Thoracic aorta (tissue), 2 donors: ENCODE measurements at places on chromosomes 2 and 18. TPM values are rescaled to one million over a fixed set of nuclear protein-coding genes. Genes with fewer than 3 reads are reported as not detected.

Gene SLC35F6
- 44.5 TPM for total RNA-seq

DNA sequence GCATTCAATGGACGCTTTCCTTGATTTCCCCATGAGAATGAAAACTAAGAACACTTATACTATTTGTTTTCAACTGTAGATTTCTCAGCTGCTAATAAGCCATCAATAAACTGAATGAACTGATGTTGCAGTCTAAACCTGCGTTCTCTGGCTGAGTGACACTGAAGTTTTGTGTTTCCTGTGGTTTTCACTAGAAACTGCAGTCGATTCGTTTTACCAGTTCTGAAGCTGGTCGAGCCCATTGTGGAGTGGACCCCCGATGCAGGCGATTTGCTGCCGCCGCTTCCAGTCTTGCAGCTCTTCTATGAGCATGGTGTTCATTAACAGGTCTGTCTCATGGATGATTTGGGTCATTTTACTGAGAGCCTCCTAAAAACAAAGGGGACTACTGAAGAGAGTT, 50.6 kb upstream of the STAT1 start:
- no peak for DNase-seq

GRCh38 chr18:38367473-38367872, 801.9 kb upstream of the CELF4 start:
- DNase-seq, result no peak

GRCh38 chr18:22900558-22901238, 32.4 kb upstream of the RBBP8 start:
- DNase-seq, result no peak

DNA sequence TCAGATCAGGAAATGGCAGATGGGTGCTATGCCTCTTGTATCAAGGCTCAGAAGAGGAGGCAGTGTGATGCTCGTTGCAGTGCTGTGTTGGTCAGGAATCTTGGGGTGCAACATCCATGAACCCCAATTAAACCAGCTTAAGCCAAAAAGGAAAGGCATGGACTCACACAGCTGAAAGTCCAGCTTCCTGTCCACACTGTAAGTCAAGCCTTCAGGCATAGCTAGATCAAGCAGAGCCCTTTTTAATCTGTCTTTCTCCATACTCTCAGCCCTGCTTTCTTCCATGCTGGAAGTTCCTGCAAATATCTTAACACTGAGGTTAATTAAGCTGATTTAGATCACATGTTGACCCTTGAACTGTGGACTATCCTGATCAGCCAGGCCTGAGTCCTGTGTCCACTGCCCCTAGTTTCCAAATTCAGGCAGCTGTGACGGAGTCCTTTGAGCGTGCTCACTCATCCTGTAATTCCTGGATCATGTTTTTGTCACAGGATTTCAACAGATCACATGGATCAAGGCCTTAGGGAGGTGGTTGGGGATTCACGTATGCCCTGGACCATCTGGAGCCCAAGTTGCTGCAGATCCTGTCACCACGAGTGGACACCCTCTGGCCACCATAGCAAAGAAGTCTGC, 4.5 kb upstream of the C2orf74 start:
- no peak for DNase-seq

DNA sequence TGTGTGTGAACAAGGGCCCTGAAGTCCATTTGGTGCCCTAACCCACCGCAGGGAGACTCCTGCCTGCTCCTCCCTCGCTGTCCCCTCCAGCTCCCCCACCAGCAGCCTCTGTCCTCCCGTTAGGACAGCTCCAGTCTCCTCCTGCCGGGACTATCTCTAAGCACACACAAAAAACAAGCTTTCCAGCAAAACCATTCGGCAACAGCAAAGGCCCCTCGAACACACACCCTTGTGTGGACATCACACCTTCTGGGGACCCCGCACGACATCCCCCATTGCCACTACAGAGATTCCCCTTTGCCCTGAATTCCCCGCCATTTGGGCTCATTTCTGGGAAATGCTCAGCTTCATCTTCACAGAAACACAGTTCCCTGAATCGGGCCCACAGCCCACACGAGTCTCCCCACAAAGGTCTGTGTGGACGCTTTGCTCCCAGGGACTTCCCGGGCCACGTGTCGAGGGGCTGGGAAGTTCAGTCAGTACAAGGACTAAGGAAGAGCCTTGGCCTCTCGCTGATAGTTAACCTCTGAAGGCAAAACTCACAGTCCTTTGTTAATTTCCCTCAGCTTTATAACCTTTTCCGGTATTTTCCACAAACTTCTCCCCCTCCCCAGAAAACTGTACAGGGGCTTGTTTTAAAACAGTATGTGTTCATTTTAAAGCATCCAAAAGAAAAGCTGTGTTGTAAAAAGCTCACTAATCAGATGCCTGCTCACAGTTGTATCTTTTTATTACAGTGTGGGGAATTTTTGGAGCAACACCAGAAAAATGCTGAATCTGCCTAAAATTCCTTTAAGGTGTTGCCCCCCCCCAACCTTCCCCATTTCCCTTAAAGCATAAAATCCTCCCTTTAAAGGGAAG, 25.9 kb downstream of the SMAD7 start:
- no peak for DNase-seq

DNA sequence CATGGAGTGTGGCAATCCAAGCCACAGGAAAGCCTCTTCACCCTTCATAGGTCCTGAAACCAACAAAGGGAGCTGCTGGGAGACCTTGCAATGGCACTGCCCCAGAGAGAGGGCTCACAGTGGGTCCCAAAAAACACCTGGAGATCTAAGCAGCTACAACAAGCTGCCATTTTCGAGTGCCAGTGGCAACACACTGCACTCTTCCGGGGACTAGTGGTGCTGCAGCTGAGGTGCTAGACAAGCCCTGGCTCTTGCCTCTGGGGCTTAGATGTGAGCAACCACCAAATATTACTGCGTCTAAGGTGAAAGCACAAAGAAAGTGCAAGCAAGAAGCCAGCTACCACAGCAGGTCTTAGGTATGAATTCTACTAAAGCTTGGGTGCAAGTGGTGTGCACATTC, 192.9 kb downstream of the NOL4 start:
- DNase-seq, result no peak
